Foreskin keratinocyte (primary cell): ENCODE measurements at places on chromosomes 3 and 15.

DNA sequence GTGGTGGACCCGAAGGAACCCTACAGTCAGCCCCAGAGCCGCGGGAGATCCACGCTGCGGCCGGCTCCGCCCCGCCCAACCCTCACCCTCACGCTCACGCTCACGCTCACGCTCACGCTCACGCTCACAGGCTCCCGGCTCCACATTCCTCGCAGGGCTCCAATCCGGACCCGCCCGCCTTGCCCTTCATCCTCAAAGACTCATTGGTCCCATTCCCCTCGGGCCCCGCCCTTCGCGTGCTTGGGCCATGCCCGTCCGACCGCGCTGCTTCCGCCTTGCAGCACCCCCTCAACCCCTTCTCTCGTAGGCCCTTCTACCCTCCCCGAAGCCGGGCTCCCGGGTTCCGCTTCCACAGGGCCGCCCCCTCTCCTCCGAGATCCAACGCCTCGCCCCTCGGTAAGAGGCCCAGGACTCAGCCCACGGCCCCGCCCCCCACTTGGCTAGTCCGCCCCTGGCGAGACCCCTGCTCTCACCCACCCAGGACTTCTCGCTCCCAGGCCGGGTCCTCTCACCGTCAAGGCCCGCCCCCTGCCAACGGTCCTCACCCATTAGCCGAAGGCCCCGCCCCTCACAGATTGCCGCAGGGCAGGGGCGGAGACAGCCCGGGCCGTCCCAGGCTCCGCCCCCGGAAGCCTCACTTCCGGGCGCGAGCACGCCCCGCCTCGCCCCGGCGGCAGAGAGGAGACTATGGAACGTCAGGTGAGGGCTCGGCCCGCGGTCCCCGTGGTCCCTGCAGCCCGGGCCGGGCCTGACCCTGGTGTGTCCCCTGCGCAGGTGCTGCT lies at the start of gene APEH:
Gene APEH (plus strand): TSS at position 637 of the 782 bp plus-strand sequence. CDS start 51 bp downstream, at position 688.
- DNase-seq, result peak; percentile 95

DNA sequence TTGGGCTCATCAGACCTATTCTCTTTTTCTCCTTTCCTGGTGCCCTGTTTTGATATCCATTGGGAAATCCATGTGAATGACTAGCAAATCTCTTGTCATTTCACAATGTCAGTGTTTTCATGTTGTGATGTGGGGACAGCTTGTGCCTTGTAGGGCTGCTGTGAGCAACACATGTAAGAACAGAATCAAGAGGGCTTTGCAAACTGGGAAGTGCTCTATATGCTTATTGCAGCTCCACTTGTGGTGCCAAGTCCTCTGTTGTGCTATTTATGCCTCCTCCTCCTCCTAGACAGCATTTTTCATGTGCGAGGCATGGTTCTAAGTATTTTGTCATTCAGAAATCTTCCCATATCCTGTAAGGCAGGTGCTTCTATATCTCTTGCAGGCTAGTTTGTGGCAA lies 56.4 kb downstream of the ZNF621 start:
- DNase-seq, result no peak

GRCh38 chr3:43923104-43923882 lies 232.6 kb downstream of the ABHD5 start:
- DNase-seq, result no peak

GRCh38 chr3:119331661-119332060 lies 37.5 kb downstream of the ARHGAP31 start:
- DNase-seq, result no peak

GRCh38 chr3:25849641-25850385 lies 59.9 kb downstream of the OXSM start:
- DNase-seq, result no peak

DNA sequence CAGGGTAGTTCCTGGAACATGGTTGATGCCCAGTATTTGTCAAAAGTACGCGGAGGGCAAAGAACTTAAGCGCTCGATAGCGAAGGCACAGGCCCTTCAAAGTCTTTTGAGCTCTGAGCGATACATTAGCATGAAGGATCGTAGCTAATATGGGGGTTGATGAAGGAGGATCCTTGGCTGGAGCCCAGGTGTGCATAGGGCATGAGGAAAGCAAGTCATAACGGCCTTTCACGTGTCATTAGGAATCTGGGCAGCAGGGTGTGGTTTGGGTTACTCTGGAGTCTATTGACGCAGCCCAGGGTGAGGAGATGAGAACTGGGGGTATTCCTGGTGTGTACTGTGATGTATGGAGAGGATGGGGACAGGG lies 31.7 kb downstream of the SPINK8 start:
- DNase-seq, result peak; percentile 71

GRCh38 chr15:69758291-69758771 lies 305.7 kb downstream of the RPLP1 start:
- peak; percentile 11 for DNase-seq

GRCh38 chr3:59526999-59527398 lies 477.2 kb upstream of the CFAP20DC start:
- DNase-seq, result no peak

DNA sequence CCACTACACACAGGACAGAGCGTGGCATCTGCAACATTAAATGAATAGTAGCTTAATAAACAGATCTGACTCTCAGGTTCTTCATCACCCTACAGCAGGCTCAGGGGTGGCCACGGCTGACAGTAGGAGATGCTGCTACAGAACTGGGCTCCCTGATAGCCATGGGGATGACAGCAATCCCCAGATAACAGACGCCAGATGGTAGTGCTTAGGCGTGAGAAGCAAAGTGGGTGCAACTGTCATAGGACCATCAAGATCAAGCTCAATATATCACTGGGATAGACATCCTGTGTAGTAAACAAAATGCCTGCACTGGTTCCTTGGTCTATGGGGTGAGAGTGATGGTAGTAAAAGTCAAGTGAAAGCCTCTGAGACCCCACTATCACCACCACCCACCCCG lies 2.6 kb upstream of the TPRA1 start:
- no peak for DNase-seq

DNA sequence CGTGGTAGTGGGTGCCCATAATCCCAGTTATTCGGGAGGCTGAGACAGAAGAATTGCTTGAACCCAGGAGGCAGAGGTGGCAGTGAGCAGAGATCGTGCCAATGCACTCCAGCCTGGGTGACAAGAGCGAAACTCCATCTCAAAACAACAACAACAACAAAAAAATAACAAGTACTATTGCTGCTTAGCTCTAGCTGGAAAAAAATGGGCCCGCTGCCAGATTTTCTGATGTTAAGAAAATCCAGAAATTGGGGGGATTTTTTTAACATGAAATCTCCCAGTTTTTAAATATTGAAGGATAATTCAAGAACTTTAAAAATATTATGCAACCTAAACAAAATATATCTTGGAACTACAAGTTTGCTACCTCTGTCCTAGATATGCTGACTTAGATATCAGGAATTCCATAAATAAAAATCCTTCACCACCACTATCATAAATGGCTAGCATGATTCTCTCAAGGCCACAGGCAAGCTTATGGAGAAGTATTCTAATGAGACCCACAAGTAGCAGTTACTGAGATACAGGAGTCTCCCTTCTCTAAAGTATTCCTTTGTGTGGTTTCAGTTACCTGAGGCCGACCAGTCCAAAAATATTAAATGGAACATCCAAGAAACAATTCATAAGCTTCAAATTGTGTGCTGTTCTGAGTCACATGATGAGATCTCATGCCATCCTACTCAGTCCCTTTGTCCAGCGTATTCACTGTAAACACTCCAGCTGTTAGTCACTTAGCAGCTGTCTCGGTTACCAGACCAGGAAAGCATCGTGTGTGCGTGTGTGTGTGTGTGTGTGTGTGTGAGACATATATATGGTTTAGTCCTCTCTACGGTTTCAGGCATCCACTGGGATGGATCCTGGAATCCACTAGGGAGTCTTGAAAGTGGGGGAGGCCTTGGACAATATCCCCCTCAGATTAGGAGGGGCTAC lies 277.2 kb downstream of the TBL1XR1 start:
- peak; percentile 88 for DNase-seq

- DNase-seq, result no peak
Measured at GRCh38 chr15:100926971-100927756, 8.0 kb downstream of the LRRK1 start.

DNA sequence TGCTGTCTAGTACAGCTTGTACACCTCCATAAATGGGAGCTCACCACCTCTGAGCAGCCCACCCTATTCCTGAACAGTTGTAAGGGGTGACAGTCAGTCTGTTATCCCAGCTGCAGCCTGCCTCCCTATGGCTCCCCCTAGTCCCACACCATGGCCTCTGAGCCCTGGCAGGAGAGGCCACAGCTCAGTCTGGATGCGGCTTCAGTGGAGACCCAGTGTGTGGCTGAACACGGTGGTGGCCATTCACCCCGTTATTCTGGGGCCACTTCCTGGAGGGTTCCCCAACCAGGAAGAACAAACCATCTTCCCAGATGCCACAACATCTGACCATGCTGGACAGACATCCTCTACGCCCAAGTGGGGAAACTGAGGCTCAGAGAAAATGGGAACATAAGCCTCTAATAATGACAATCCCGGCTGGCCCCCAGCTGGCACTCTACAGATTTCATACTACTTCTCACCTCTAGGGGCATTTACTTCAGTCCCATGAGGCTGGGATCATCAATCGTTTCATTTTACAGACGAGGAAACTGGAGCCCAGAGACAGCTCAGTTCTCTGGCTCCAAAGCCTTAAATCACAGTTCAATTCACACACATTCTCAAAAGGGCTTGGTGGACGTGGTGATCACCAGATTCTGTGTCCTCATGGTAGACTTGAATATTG lies 9.2 kb upstream of the GRIP2 start:
- DNase-seq, result no peak

- DNase-seq, result no peak
Measured at GRCh38 chr3:172580680-172581401, 57.6 kb upstream of the TNFSF10 start.

GRCh38 chr3:128725547-128726022 lies 398 bp upstream of the RAB7A start:
- DNase-seq, result no peak

- no peak for DNase-seq
Measured at GRCh38 chr15:62822228-62822627, 220.3 kb upstream of the TPM1 start.

GRCh38 chr3:28295898-28296490 lies 52.5 kb upstream of the ZCWPW2 start:
- DNase-seq, result no peak

- no peak for DNase-seq
Measured at GRCh38 chr3:118970819-118971218, 63.8 kb downstream of the IGSF11 start.

DNA sequence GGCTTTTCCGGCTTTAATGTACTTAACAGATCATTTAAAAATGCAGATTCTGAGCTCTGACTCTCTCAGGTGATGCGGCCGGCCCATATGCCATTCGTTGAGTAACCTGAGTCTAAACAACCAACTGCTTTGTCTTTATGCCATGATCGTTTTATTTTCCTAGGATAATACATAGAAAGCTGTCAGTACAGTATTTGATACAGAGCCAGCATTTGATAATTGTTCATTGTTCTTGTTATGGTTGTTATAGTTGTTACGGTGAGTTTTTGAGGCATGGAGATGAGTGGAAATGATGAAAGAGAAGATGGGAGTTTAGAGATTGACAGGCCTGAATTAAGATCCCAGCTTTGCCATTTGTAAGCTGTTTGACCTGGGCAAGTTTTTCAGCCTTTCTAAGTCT lies 40.0 kb downstream of the TMEM45A start:
- no peak for DNase-seq

- DNase-seq, result no peak
Measured at GRCh38 chr3:119825820-119826219, 43.9 kb downstream of the NR1I2 start.

DNA sequence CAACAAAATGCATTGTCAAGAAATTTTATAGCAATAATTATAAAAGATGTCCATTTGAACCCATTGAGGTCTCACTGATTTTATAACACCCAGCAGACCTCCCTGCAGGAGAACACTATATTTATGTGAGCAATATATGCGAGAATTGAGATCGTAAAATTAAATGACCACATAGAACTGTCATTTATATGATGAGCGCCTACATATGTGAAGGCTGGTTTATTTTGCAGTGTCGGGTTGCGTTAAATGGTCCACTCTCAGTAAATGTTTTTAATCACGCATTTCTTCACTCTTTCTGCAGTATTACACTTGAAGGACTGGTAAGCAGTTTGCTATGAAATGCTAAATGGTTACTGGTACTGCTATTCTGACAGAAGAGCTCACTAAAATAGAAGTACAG lies 408.5 kb upstream of the AGTR1 start:
- DNase-seq, result no peak

DNA sequence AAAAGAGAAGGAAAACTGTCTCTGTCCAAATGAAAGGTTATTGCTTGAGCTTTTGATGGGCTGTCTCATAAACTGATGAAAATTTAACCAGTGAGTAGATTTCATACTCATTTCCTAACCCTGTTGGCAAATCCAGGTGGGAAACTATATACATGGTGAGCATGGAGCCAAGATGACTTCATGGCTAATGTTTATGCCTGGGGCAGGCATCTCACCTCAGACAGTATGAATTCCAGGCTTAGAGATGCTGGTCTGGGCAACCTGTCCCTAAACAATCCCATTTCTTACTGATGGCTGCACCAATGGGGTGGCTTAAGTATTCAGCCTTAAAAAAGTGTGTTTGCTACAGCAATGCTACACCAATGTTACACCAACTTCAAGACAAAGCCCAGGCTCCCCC lies 58.1 kb downstream of the SLTM start:
- DNase-seq, result peak; percentile 64

GRCh38 chr15:39852250-39852649 lies 67.8 kb downstream of the GPR176 start:
- DNase-seq, result no peak

- no peak for DNase-seq
Measured at GRCh38 chr3:23501201-23501802, 298.2 kb downstream of the UBE2E2 start.

DNA sequence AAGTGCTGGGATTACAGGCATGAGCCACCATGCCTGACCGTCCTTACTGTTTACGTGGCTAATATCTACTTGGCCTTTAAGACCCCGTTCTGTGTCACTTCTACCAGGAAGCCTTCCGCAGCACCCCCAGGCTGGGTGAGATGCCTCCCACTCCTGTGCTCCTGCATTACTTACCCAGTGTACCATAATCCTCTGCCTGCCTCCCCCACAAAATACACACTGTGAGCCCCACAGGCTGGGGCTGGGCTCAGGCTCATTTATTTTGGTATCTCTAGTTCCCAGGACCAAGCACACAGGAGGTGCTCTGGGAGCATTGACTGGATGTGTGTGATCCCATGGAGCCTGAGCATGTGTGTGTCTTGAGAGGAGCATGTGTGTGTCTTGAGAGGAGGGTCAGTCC lies 14.9 kb downstream of the MRAS start:
- no peak for DNase-seq

DNA sequence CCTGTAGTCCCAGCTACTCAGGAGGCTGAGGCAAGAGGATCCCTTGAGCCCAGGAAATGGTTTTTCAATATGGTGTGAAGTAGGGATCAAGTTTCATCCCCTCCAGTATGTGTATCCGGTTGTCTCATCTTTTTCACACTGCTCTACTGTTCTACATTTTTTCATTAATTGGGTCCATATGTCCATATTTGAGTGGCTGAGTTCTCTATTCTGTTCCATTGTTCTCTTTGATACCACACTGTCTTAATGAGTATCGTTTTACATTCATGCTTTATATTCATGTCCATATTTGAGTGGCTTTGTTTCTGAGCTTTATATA lies 81.6 kb upstream of the LRRFIP2 start:
- DNase-seq, result no peak
